ENCODE measurements at places on chromosomes 16 and 17.

DNA sequence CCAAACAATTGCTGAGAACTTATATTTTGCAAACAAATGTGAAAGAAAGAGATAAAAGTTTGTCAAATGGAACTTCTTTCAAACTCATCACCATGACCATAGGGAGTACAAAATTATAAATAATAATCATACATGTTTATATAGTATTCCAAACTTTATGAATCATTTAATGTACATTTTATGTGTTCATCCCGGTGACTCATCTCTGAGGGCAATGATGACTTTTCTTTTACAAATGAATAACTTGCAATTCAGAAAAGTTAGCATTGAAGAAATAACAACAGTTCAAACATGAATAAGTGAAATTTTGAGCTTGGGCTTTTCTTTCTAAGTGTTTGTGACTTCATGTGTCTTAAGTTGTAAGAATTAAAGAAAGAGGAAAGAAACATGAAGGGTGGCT is 66.3 kb upstream of the CDH8 start:
- no peak for DNase-seq

GRCh38 chr16:1982013-1982433 is 754 bp upstream of the NOXO1 start:
- DNase-seq: no peak

GRCh38 chr16:81319221-81319912 is 4.6 kb downstream of the GAN start:
- no peak for DNase-seq

- DNase-seq: no peak
These were observed 12.7 kb upstream of the CRHR1 start for GRCh38 chr17:45771271-45771959.

- no peak for DNase-seq
These were observed 23.2 kb downstream of the ZNF652 start for GRCh38 chr17:49338883-49339282.

DNA sequence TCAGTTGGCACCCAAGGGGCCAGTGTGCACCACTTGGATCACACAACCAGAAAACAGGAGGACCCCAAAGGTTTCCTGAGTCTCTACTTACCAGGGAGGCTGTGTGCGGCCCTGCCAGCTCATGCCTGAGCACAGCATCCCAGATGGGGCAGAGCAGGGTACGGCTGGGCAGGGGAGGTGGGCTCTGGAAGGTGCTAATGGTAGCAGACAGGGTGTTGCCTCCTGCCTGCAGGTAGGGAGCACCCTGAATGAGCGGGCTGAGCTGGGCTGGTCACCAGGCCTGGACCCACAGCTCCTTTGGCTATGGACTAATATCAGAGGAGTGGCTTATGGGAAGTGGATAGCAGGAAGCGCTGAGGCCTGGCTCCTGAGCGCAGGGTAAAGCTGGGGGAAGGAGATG is 14.6 kb downstream of the RECQL5 start:
- DNase-seq: no peak

- DNase-seq: no peak
These were observed 14.9 kb downstream of the GLG1 start for GRCh38 chr16:74591876-74592650.

GRCh38 chr17:16052486-16052885 is 52.9 kb downstream of the TTC19 start:
- no peak for DNase-seq

GRCh38 chr17:30824002-30824355 is 513 bp downstream of the CRLF3 start:
- DNase-seq: peak; percentile 37

DNA sequence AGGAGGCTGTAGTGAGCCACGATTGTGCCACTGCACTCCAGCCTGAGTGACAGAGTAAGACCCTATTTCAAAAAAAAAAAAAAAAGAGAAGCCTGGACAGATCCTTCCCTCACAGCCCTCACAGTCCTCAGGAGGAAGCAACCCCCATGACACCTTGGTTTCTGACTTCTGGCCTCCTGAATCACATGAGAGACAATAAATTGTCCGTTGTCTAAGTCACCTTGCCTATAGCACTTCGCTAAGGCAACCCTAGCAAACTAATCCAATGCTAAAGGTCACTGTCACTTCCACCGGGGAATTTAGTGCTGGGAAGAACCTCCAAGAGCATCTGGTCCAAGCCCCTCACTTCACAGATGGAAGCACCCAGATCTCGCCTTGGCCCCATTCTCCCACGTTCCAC is 18.9 kb upstream of the SLC39A11 start:
- no peak for DNase-seq

- DNase-seq: no peak
These were observed 437.6 kb downstream of the MAF start for GRCh38 chr16:79162977-79163376.

GRCh38 chr16:79355600-79356358 is 244.8 kb downstream of the MAF start:
- DNase-seq: no peak

- no peak for DNase-seq
These were observed 11.0 kb upstream of the XYLT1 start for GRCh38 chr16:17481736-17482135.

- no peak for DNase-seq
These were observed 1.9 kb downstream of the PRAC1 start for GRCh38 chr17:48720266-48721008.

- no peak for DNase-seq
These were observed 12.2 kb downstream of the RPL19 start for GRCh38 chr17:39212195-39212810.

GRCh38 chr17:27615121-27615520 is 15.9 kb upstream of the LGALS9 start:
- no peak for DNase-seq

GRCh38 chr17:28173031-28173561 is 130.6 kb downstream of the NLK start:
- DNase-seq: no peak

DNA sequence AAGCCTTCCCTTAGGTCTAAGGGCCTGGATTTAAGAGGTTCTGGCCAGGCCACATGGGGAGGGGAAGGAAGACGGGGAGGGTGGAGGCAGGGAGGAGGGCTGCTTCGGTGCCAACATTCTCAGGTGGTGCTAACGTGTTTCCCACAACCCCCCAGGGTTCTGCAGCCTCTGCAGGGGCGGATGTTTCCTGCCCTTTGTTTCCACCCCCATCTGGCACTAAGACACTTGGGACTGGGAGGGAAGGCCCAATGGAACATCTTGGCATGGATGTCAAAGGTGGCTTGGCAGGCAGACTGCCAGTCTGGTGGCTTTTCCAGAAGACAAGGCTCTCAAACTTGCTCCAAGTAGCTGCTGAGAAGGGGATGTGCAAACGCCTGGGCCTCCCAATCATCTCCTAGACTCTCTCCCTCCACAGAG is 12.7 kb downstream of the HIC1 start:
- DNase-seq: no peak

DNA sequence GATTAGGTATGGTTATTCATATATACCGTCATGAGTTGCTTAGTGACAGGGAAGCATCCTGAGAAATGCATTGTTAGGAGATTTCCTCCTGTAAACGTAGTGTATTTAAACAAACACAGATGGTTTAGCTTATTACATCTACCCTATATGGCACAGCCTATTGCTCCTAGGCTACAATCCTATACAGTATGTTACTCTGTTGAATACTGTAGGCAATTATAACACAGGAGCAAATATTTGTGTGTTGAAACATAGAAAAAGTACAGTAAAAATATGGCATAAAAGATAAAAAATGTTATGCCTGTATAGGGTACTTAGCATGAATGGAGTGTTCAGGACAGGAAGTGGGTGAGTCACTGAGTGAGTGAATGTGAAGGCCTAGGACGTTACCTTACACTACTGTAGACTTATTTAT is 157.7 kb downstream of the CDH11 start:
- no peak for DNase-seq

GRCh38 chr16:57562669-57563486 is 20.4 kb downstream of the ADGRG5 start:
- no peak for DNase-seq

GRCh38 chr16:17635183-17635582 is 164.4 kb upstream of the XYLT1 start:
- no peak for DNase-seq

- DNase-seq: no peak
These were observed 9.6 kb downstream of the UTP18 start for GRCh38 chr17:51269991-51270390.

DNA sequence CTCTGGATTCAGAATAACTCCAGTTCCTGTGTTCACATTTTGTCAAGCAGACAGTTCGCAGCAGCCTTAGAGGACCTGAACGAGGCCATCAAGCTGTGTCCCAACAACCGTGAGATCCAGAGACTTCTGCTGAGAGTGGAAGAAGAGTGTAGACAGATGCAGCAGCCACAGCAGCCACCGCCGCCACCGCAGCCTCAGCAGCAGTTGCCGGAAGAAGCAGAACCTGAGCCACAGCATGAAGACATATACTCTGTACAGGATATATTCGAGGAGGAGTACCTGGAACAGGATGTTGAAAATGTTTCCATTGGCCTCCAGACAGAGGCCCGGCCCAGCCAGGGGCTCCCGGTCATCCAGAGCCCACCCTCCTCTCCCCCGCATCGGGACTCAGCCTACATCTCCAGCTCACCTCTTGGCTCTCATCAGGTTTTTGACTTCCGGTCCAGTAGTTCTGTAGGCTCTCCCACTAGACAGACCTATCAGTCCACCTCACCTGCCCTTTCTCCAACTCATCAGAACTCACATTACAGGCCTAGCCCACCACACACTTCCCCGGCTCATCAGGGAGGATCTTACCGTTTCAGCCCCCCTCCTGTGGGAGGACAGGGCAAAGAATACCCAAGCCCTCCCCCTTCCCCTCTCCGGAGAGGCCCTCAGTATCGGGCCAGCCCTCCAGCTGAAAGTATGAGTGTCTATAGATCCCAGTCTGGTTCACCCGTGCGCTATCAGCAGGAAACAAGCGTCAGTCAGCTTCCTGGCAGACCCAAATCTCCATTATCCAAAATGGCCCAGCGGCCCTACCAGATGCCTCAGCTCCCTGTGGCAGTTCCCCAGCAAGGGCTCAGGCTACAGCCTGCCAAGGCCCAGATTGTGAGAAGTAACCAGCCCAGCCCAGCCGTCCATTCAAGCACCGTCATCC is 25.9 kb downstream of the CYB561 start:
- DNase-seq: peak; percentile 66

DNA sequence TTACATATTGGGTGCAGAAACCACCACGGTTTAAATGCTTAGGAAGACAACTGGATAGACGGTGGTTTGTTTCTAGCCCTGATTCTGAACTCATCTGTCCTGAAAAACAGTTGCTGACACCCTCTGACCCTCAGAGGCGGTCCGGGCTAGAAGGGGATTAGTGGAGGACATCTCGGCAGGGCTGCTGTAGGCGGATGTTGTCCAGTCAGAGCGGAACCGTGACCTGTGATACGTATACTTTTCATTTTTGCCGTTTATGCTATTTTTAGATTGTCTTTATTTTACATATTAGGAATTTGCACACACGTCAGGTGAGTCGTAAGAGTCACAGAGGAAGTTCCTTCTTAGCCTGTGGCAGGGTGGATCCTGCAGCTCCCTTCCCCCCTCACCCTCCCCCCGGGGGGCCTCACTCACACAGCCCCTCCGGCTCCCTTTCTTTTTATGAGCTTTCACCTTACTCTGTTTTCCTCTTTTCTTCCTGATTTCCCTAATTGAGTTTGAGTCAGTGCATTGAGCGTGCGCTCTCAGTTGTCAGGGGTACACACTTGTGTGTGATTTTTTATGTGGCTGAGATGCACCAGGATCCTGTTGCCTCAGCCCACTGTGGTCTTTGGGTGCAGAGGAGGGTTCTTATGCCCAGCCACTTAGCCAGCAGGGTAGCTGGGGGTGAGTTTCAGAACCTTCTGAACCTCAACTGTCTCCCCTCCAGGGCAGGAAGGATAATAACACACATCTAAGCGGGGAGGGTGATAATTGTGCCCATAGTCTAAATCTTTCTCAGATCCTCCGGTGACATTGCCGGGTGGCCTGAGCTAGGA is 211.1 kb upstream of the CHMP6 start:
- DNase-seq: peak; percentile 65

DNA sequence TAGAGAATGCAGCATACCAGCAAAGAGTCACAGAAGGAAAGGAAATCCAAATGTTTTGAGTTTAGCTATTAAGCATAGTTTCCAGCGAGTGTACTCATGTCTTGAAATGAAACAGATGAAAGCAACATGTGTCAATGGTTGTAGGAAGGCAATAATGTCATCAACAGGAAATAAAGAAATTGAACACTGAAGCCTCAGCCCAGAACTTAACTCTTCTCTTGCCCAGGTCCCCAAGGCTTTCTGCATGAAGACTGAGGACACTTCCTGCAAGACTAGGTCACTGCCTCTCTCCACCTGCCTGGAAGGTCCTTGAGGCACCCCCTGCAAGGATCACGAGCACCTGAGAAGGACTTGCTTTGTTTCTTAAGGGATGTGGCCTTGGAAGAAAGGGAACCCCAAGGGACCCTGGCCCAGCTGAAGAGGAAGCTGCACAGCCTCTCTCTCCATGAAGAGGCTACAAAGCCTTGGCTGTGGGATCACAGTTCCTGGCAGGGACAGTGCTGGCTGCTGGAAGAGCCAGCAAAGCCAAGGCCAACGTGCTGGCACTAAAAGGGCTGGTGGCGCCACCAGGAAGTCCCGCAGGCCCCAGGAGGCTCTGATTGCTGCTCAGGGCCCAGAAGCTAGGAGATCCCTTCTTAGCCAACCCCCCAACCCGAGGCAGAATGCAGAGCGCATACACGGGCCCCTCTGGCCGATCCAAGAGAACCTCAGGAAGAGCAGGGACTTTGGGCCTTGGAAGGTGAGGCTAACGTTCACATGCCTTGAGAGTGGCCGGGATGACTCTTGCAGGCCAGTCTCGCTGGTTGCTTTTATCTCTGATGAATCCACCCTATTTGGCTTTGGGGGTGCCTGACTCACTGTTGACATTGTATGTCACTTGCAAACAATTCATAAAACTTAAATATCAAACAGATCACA is 23.4 kb upstream of the AXIN2 start:
- DNase-seq: no peak

DNA sequence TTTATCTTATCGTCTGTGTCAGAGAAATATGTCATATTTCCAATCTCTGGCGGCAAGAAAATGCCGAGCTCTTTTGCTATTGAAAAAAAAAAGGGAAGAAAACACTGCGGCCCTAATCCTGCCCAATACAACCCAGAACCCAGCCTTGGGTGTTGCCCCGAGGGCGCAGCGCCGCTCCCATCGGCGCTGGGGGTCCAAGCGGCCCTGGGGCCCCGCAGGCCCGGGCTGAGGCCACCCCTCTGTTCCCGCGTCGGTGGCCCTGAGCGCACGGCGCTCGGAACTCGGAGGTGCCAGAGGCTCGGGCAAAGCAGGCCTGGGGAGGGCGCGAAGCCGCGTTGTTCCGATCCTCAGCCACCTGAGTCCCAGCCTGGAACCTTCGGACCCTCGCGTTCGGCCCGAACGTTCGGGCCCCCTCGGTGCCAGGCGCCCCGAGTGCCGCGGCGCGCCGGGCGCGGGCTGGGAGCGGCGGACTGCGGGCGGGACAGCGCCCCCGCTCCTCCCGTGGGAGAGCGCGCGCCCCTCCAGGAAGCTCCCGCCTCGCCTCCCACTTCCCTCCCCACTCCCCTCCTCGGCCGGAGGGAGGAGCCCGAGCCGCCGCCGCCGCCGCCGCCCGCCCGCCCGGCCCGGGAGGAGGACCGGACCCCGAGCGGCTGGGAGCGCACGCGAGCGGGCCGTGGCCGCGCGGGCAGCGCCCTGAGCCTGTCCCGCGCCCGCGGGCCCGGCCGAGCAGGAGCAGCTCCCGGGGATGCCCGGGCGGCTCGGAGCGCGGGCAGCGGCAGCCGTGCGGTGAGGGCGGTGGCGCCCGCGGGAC is at the start of gene CPNE2:
Gene CPNE2 (plus strand): TSS at position 609 of the 811 bp plus-strand sequence. CDS start 18,160 bp downstream, outside the sequence.
- peak; percentile 48 for DNase-seq

Data from CD4-positive, alpha-beta T cell treated with Interleukin-6 for 4 hours (primary cell).